HCEC 1CT (cell line): ENCODE measurements at places on chromosomes 7 and 10.

- no peak for DNase-seq
Observed at GRCh38 chr10:97355571-97355975, 21.0 kb upstream of the FRAT2 start.

DNA sequence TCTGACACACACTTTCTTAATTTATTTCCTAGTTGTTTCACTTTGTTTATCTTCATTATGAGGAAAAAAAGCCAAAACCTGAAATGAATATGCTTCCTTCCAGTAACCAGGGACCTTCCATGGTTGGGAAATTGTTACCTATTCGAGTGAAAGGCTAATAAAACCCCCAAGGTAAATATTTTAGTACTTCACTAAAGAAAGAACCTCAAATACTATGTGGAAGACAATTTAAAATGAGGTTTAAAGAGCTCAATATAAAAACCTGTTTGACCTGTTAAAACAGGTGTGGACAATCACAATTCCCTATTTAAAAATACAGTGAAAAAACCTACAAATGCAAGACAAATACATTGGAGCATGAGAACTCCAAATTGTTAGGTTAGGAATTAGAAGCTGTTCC, 192.6 kb downstream of the CFTR start:
- no peak for DNase-seq

DNA sequence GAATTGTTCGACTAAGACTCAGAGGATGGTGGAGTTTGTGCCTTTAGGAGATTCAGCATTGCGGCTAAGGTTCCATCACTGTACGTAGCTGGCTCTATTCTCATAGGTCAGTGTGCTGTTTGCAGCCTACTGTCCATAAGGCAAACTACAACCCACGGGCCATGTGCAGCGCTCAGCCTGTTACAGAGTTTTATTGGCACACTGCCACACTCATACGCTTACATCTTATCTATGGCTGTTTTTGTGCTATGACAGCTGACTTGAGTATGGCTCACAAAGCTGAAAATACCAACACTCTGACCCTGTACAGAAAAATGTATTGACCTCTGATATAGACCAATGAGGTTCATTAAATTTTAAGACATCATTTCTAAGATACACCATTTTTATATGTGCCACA, 114.5 kb downstream of the ARID5B start:
- no peak for DNase-seq

GRCh38 chr7:100159099-100159623, 638 bp upstream of the TRAPPC14 start:
- DNase-seq, result no peak

- DNase-seq, result no peak
Observed at GRCh38 chr10:45427262-45427969, 53.4 kb downstream of the ALOX5 start.
